ENCODE measurements at places on chromosomes 5 and 9. TPM values are rescaled to one million over a fixed set of nuclear protein-coding genes. Genes with fewer than 3 reads are reported as not detected.

RHOBTB3 gene
- total RNA-seq, result 304 TPM

RALGPS1 gene
- total RNA-seq, result 1.7 TPM

RPL7A gene
- 2,732 TPM for total RNA-seq

RMI1 gene
- total RNA-seq, result 3.2 TPM

FOXD4L4 gene
- 0.14 TPM for total RNA-seq

KCNIP1 gene
- total RNA-seq, result not detected

WDR31 gene
- 1.8 TPM for total RNA-seq

PLPPR1 gene
- not detected for total RNA-seq

FAXDC2 gene
- total RNA-seq, result 6.0 TPM

SLC23A1 gene
- under 0.01 TPM for total RNA-seq

C1QTNF3 gene
- total RNA-seq, result 2.0 TPM

STPG3 gene
- total RNA-seq, result not detected

LRRTM2 gene
- 0.57 TPM for total RNA-seq

LIFR gene
- total RNA-seq, result 49.4 TPM

TAF11L10 gene
- total RNA-seq, result not detected

CNTNAP3B gene
- total RNA-seq, result 1.3 TPM

ZFYVE16 gene
- 26.5 TPM for total RNA-seq

CDK7 gene
- 57.4 TPM for total RNA-seq

ARHGEF39 gene
- total RNA-seq, result 0.09 TPM

CCL27 gene
- not detected for total RNA-seq

SELENOP gene
- 131 TPM for total RNA-seq

PCDHA1 gene
- under 0.01 TPM for total RNA-seq

CCDC187 gene
- under 0.01 TPM for total RNA-seq

CCL28 gene
- 0.43 TPM for total RNA-seq

All from smooth muscle cell of bladder (primary cell).